Substantia nigra (tissue), 51 donors: ENCODE measurements at places on chromosomes 1 and 21.

- no peak for DNase-seq
Observed at GRCh38 chr1:56908619-56909221, 54.1 kb downstream of the C8A start.

GRCh38 chr21:27269644-27270043 lies 302.8 kb upstream of the ADAMTS5 start:
- DNase-seq, result no peak

DNA sequence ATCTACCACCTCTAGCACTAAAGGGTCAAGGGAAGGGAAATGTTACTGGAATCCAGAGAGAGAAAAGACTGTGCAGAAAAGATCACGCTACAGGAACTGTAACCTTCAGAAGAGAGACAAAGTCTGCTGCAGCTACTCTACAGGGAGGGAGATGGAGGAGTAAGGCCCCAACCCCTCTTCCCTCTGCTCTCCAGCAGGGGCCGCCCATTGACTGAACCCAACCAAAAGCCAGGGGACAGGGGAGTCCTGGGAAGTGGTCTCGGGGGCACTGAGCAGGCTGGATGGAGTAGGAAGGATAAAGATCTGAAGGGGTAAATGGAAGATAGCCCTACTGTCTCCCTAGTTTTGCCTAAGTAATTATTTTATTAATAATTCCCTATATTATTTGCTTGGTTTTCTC lies 72.8 kb upstream of the NR5A2 start:
- no peak for DNase-seq

DNA sequence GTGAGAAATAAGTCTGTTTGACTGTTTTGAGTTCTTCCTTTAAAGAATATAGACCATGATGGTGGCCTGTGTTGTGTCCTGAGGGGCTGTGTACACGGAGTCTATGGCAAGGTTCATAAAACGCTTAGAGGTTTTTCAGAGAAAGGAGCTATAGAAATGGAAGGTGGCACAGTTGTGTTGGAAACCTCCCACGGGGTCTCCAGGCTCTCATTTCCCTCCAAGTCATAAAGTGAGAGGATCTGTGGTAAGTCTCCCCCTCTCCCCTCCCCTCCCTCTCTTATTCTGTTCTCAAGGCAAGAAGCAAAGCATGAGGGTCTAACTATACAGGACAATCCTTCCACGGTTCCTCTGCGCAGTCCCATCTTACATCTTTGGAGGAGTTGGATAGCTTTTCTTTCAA lies 139.2 kb downstream of the KIF26B start:
- no peak for DNase-seq

DNA sequence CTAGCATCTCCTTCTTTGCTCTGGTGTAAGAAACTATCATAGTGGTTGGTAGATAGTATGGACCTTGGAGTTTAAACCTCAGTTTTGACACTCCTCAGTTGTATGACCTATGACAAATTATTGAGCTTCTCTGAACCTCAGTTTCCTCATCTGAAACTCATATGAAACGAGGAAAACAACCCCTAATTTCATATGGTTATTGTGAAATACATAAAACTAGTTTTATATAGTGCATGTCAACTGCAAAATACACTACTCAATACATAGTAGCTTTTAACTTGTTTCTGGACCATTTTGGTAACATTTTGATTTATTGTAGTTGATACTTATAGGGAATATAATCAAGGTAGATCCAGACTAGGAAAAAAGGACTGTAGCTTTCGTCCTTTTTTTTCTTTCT lies 32.9 kb downstream of the CLIC4 start:
- DNase-seq, result no peak

DNA sequence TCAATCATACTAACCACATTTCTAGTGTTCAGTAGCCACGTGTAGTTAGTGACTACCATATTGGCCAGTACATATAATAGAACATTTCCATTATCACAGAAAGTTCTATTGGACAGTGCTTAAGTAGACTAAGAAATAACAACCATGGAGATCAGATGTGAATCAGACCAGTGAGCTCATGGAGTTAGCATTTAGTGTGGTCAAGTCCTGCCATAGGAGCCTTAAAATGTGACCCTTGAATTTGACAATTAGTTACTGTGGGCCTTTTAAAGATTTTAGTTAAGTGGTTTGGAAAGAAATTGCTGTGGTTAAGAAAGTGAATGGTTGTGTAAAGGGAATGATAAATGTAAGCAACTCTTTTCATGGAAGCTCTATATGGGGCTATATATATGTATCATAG lies 123.4 kb downstream of the POU2F1 start:
- DNase-seq, result no peak

DNA sequence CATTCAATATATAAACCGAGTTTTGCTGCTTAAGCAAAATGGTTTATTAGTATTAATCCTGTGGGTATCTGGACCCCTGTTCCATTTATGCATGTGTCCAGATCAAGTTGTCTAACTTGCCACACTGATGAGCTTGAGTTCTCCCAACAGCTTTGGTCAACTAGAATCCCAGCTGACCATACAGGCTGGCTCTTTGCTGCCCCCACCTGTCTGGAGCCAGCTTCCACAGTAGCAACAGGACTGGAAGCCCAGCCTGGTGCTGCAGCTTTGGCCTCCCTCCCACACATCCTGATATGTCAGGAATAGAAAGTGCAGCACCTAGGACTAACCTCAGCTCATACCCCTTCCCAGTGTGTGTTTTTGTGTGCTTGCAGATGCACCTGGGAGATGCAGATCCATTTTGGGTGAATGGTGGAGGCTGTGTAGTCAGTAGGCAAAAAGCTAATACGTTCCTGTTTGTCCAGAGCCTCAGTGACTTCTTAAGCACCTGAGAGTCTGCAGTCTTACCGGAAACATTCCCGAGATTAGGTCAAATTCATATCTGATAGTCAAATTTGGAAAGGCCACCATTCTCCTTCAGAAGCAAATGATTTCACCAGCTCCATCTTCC lies 40.9 kb upstream of the BEND5 start:
- peak; percentile 40 for DNase-seq
